NCI-H524 treated with DMSO at 0.1 percent for 48 hours (cell line): ENCODE measurements at places on chromosomes 4 and X.

- no peak for DNase-seq
Observed at GRCh38 chrX:132837126-132837525, 121.3 kb downstream of the HS6ST2 start.

- no peak for DNase-seq
Observed at GRCh38 chr4:20391198-20391597, 139.5 kb downstream of the SLIT2 start.

GRCh38 chr4:150828159-150828558 lies 186.9 kb downstream of the LRBA start:
- no peak for DNase-seq

- no peak for DNase-seq
Observed at GRCh38 chr4:78129383-78130108, 72.4 kb downstream of the FRAS1 start.

- no peak for DNase-seq
Observed at GRCh38 chr4:40874331-40874730, 124.6 kb downstream of the NSUN7 start.
